ENCODE measurements at places on chromosomes 6 and 20. TPM values are rescaled to one million over a fixed set of nuclear protein-coding genes. Genes with fewer than 3 reads are reported as not detected.

The HLA-DQB2 gene
- 0.53 TPM for total RNA-seq

The GPR31 gene
- total RNA-seq: not detected

GRCh38 chr20:50804437-50805348 is 9.8 kb downstream of the BCAS4 start:
- H3K4me3 ChIP-seq: no peak overlapping the region
- no peaks in the 10 kb centered on the region for H3K36me3 ChIP-seq
- H3K27ac ChIP-seq: no peak overlapping the region
- DNase-seq: no peak

DNA sequence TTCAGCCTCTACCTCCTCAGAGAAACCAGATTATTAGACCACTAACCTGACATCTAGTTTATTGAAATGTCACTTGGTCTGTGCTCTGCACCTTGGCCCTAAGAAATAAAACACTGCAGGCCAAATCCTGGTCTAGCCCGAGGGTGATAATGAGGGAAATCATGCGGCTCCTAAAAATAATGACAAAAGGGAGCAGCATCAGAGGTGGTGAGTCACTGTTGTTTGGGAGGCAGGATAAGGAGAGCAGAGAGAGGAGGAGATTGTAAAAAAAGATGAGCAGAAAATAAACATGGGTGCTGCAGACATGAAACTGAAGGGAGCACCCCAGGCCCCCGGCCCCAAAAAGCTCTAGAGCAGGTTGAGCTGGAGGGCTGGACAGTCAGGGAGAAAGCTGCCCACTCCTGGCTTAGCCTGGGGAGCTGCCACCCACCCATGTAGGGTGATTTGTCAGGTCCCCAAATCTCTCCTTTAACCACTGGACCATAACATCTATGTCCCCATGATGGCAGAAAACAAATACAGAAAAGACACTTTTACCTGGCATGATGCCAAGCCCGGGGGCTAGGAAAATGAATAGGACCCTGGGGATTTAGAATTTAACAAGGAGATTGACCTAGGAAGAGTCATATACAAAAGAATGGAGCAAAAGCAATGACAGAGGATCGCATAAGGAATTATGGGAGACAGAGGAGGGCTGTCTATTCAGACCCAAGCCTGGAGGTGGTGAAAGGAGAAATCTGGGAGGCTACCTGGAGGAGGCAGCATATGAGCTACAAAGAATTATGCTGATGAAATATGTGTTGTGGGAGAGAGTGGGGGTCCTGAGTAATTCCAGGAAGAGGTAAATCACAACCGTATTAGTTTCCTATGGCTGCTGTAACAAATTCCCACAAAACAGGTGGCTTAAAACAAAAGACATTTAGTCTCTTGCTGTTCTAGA is 103.7 kb downstream of the SNAP25 start:
- no peak overlapping the region for H3K27ac ChIP-seq
- H3K36me3 ChIP-seq: no peaks in the 10 kb centered on the region
- H3K4me1 ChIP-seq: no peaks in the 10 kb centered on the region
- no peak for DNase-seq
- no peak overlapping the region for H3K4me3 ChIP-seq
- no peaks in the 10 kb centered on the region for H3K27me3 ChIP-seq

The KCNK15 gene
- total RNA-seq: 62.6 TPM

GRCh38 chr6:170144571-170145271 is 146.2 kb downstream of the DLL1 start:
- H3K27me3 ChIP-seq: no peaks in the 10 kb centered on the region
- peak; percentile 18 for DNase-seq
- no peak overlapping the region for H3K27ac ChIP-seq
- H3K4me1 ChIP-seq: no peaks in the 10 kb centered on the region
- H3K4me3 ChIP-seq: no peak overlapping the region
- H3K36me3 ChIP-seq: no peaks in the 10 kb centered on the region

- peaks cover 90% of the 10 kb centered on the region for H3K36me3 ChIP-seq
- no peaks in the 10 kb centered on the region for H3K27me3 ChIP-seq
- no peaks in the 10 kb centered on the region for H3K4me1 ChIP-seq
- no peak for DNase-seq
Measured at GRCh38 chr20:20037960-20038359, 14.3 kb downstream of the CRNKL1 start.

- H3K4me3 ChIP-seq: peak overlapping the region; percentile 64
- DNase-seq: no peak
- peaks cover 11% of the 10 kb centered on the region for H3K4me1 ChIP-seq
- peaks cover 5% of the 10 kb centered on the region for H3K27me3 ChIP-seq
Measured at GRCh38 chr20:13221673-13222318, 722 bp downstream of the ISM1 start.

DNA sequence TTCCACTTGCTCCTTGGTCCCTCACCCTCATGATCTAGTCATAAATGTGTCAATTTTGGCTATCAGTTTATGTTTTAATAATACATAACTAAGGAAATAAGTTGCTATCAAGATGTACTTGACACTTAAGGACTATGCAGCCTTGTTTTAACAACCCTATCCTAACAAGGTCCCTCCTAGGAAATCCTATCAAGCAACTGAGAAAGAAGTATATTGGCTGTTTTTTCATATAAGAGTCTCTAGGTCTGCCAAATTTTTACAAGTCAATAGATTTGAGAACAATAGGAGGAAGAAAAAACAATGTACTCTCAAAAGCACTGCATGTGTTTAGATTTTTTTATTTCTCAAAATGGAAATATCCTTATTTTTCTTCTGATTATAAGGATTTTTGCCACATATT is 14.7 kb downstream of the FILIP1 start:
- peaks cover 3% of the 10 kb centered on the region for H3K4me1 ChIP-seq
- H3K27me3 ChIP-seq: no peaks in the 10 kb centered on the region
- no peak overlapping the region for H3K4me3 ChIP-seq
- no peak for DNase-seq
- no peaks in the 10 kb centered on the region for H3K36me3 ChIP-seq

- no peaks in the 10 kb centered on the region for H3K4me1 ChIP-seq
- no peaks in the 10 kb centered on the region for H3K27me3 ChIP-seq
- H3K4me3 ChIP-seq: no peak overlapping the region
- no peaks in the 10 kb centered on the region for H3K36me3 ChIP-seq
- H3K27ac ChIP-seq: no peak overlapping the region
- DNase-seq: no peak
Measured at GRCh38 chr6:166853371-166854325, 102.7 kb downstream of the RNASET2 start.

The BPIFA1 gene
- total RNA-seq: not detected

The SLC52A3 gene
- total RNA-seq: 3.0 TPM

GRCh38 chr20:31707994-31708735 is 14.5 kb downstream of the BCL2L1 start:
- no peaks in the 10 kb centered on the region for H3K27me3 ChIP-seq
- no peak for DNase-seq
- peaks cover 34% of the 10 kb centered on the region for H3K4me1 ChIP-seq
- peak overlapping the region; percentile 95 for H3K27ac ChIP-seq
- H3K36me3 ChIP-seq: peaks cover 18% of the 10 kb centered on the region

DNA sequence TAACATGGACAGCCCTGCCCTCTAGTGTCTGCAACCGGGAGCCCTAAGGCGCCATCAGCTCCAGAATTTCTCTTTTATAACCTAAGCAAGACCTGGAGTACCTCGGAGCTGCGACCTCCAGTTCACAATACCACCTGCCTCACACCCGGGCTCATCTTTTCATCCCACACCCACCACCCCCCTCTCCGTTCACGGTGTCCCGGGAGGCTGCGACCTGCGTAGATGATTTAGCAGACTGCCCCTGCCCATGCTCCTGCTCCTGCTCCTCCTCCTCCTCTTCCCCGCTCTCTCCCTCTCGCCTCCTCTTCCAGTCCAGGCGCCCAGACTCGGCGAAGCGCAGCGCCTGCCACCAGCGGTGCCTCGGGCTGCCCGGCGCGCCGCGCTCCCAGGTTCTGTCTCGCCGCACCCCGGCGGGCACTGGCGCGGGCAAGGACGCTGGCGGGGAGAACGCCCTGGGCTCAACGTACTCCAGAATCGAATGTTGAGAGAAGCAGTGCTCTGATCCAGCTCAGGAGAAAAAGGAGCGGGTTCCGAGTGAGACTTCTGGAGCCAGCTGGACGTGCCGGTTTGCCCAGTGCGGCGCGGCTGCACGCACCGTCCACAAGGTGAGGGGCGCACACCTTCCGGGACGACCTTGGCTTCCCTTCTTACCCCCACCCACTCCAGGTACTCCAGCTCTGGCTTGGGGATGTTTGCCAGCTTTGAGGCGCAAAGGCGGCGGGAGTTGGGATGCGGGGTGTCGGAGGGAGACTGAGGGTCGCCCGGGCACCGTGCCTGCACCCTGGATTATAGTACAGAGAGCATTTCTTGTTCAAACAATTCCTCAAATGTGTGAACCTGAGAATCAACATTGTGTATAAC is at the start of gene HTR1E:
TSS of gene HTR1E (plus strand) at position 310 of the 861 bp plus-strand sequence. CDS start 77,807 bp downstream, outside the sequence.
- no peaks in the 10 kb centered on the region for H3K27me3 ChIP-seq
- H3K27ac ChIP-seq: no peak within 1 kb of the TSS
- H3K4me3 ChIP-seq: peak within 1 kb of the TSS; percentile 40
- no peaks in the 10 kb centered on the region for H3K4me1 ChIP-seq

All from ascending aorta (tissue), 2 donors.